ENCODE measurements at places on chromosomes 12 and 14.

- no peak for DNase-seq
Measured at GRCh38 chr12:116164250-116165035, 113.0 kb downstream of the MED13L start.

DNA sequence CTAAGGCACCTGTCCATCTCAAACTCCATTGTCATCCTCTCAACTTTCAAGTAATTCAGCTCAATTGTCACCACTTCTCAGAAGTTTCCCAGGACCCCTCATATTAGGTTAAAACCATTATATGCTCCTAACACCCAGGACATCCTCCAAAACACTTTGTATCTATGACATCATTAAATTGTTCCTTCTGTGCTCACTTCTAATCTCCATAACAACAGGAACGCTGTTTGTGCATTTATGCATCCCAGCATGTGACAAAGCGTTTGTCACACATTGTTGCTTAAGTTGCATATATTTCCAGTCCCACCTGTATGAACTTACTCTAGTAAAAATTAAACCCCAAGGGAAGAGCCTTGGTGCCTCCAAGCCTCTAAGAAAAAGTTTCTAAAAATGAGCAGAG, 133.9 kb downstream of the TBX5 start:
- no peak for DNase-seq

DNA sequence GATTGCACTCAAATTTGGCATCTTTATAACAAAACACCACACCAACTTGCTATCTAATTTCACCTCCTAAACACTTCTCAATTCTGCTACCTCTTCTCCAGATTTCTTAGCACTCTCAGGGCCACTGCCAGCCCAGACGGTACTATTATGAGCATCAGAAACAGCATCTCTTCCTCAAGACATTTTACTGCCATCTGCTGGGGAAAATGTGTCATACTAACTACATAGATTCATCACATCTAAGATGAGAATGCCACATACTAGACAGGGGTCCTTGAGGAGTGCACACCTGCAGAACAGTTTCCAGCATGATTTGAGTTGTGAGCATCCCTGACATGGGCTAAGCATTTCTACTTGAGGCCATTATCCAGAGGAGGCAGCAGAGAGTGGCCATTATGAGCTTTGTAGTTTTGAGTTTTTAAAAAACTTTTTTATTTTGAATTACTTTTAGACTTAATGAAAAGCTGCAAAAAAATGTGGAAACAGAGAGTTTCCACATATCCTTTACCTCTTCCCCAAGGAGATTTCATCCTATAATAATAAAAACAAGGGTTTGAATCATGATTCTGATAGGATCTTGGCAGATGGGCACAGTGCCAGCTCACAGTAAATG, 15.1 kb upstream of the GRIP1 start:
- DNase-seq: peak; percentile 78

DNA sequence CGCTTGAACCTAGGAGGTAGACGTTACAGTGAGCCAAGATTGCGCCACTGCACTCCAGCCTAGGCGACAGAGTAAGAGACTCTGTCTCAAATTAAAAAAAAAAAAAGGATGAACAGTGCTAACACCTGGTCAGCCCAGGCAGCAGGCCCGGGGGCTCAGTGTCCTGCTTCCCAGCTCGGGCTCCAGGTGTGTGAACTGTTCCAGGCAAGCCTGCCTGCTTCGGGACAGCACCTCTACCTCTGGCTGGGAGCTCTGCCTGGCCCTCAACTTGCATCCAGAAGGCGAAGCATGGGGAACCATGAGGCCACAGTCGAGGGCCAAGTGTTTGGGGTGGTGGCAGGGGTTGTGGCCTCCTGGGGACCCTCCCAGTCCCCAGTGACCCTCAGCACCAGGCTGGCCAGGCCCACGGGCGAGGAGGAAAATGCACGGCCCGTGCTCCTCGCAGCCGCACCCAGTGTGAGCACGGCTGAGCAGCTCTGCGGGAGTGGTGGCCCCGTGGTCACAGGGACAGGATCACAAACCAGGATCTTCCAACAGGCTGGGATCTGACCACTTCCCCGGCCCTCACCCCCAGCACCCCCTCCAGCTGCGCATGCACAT, 15.5 kb downstream of the CDCA4 start:
- no peak for DNase-seq

DNA sequence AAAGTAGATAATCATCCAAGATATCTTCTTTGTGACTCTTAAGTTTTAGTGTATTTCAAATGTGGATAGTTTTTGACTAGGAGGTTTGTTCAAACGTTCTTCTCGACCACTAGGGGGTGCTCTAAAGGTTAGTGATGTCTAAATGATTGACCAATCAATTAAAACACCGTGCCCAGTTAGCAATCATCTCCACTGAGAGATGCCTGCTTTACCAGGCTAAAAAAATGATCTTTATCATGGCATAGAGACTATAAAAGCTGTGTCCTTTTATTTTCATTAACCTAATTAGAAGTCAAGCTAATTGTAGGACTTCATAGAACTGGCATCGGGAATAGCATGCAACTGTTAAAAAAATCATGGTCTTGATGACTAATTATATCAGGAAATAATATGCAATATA, 153.9 kb downstream of the PRKCH start:
- DNase-seq: peak; percentile 60

- no peak for DNase-seq
Measured at GRCh38 chr12:52874573-52875435, 26.0 kb upstream of the KRT78 start.

DNA sequence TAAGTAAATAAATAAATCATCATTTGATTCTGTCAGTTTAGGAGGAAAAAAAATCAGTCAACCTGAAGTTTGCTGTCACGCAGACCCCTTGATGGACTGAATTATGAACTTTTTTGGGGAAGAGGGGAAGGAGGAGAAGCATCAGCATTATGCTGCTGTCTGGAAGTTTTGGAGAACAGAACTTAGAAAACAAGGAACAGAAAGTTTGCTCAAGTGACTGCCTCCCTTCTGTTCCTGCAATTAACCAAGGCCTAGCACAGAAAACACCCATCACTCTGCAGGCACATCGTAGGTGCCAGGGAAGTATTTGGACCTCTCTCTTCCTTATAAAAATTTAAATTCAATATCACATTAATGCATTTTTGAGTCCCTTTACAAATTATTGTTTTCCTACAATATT, 283.8 kb downstream of the VRK1 start:
- no peak for DNase-seq

Data from RPMI8226 (cell line).